ENCODE measurements at places on chromosomes 2 and 18. TPM values are rescaled to one million over a fixed set of nuclear protein-coding genes. Genes with fewer than 3 reads are reported as not detected.

VPS4B gene
- 49.2 TPM for polyA plus RNA-seq

ACMSD gene
- polyA plus RNA-seq: not detected

PRSS56 gene
- polyA plus RNA-seq: not detected

GRCh38 chr2:70006447-70006784 lies 45.0 kb upstream of the ASPRV1 start:
- no peak for DNase-seq

DNA sequence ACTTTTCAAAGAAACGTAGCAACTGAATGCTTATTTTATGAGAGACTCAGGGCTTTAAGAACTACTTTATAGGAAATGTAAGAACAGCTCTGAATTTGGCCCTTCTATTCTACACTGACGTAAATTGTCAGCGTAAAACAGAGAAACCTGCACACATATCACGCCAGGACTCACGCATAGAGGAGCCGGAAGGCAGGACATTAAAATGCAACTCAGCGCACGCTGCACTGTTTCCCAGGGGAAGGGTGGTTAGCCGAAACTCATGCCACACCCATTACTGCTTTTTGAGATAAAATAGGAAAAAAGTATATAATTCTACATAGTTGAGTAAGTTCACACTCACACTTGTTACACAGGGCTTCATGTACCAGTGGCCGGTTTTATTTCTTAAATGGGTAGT lies 7.4 kb downstream of the TUBB6 start:
- peak; percentile 79 for DNase-seq
